IMR-90 (cell line): ENCODE measurements at places on chromosomes 3 and 15.

DNA sequence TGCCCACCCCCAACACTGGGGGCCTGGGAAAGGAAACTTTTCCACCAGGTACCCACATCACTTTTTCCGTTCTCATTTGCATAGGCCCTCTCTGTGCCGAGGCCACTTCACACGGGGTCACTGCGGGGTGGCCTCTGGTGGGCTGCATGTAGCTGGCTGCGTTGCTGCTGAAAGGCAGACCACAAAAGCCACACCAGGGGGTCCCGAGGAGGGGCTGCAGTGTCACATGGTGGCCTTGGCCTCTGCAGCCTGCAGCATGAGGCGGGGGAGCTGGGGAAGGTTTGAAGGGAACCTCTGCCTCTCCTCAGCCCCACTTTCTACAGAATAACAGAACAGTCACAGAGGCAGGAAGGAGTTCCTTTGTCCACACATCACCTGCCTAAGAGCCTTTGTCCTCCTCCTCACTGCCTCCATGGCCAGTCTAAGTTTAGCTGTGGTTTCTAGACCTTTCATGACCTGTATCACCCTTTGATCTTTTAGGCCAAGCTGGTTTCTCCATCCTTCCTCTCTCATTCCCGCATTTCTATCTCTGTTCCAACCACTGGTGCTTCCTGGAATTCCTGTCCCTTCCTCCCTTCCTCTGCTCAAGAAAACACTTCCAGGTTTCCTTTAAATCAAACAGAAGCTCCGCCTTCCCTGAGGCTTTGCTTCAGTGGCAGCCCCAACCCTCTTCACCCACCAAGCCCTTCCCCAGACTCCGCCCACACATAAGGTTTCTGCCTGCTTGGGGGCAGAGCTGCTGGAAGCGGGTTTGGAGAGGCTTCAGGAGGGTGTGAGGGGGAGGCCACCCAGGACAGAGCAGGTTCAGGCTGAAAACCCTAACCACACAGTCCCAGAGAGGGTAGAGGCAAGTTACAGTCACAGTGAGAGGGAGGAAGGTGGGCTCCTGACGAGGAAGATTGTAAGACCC lies 150.7 kb upstream of the TLE3 start:
- DNase-seq, result no peak

GRCh38 chr3:46261926-46262594 lies 19.8 kb downstream of the CCR3 start:
- DNase-seq, result peak; percentile 4

GRCh38 chr15:69116391-69116790 lies 44.0 kb upstream of the GLCE start:
- DNase-seq, result no peak

- DNase-seq, result peak; percentile 13
These were observed 235.1 kb downstream of the CD47 start for GRCh38 chr3:107855710-107856109.

DNA sequence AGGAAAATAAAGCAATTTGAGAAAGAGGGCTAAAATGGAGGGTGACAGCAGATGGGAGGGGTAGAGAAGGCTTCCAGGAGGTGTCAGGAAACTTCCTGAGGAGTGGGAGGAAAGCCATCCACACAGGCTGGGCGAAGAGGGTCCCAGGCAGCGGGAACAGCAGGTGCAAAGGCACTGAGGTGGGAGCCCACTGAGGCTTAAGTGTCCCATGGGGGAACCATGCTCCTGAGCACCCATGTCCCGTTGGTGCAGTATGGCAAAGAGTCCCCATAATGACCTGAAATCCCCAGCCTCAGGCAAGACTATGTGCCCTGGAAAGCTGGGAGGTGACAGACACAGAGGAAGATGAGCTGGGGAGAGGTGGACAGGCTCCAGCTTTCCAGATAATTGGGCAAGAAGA lies 30.0 kb downstream of the CFAP100 start:
- no peak for DNase-seq

GRCh38 chr3:67377299-67377698 lies 277.1 kb downstream of the SUCLG2 start:
- DNase-seq, result no peak

GRCh38 chr15:90336705-90337141 lies 15.4 kb upstream of the ZNF774 start:
- peak; percentile 85 for DNase-seq

DNA sequence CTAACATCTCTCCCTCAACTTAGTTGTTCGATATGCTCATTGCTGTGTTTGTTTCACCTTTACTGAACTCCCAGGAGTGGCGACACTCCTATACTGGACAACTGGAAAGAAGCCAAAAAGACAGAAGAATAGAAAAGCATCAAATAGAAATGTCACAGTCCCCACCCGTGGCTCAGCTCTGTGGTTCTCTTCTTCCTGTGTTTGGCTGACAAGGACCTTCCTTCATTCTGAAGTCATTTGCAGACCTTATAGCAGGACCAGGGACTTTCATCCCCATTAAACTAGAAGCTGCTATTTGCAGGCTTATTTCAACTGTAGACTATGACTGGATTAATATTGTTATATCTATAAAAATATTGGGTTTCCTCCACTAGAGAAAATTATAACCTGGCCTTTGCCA lies 125.9 kb downstream of the NECTIN3 start:
- DNase-seq, result no peak

- peak; percentile 26 for DNase-seq
These were observed 406.0 kb downstream of the ZBTB20 start for GRCh38 chr3:114741066-114741465.

GRCh38 chr3:23859012-23859743 lies 53.4 kb downstream of the UBE2E1 start:
- DNase-seq, result peak; percentile 39

GRCh38 chr3:126464494-126464893 lies 11.2 kb downstream of the ZXDC start:
- DNase-seq, result no peak

DNA sequence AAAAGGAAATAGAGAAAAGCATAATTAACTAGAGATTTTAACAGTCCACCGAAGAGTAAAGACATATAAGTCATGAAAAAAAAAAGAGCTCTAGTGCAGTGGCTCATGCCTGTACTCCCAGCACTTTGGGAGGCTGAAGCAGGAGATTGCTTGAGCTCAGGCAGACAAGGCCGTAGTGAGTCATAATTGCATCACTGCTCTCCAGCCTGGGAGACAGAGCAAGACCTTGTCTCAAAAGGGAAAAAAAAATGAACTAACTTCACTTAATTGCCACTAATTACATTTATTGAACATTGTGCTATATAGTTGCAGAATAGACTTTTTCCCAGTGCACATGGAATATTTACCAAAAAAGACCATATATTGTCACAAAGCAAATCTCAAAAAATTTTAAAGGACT lies 221.8 kb downstream of the CBLB start:
- peak; percentile 96 for DNase-seq

DNA sequence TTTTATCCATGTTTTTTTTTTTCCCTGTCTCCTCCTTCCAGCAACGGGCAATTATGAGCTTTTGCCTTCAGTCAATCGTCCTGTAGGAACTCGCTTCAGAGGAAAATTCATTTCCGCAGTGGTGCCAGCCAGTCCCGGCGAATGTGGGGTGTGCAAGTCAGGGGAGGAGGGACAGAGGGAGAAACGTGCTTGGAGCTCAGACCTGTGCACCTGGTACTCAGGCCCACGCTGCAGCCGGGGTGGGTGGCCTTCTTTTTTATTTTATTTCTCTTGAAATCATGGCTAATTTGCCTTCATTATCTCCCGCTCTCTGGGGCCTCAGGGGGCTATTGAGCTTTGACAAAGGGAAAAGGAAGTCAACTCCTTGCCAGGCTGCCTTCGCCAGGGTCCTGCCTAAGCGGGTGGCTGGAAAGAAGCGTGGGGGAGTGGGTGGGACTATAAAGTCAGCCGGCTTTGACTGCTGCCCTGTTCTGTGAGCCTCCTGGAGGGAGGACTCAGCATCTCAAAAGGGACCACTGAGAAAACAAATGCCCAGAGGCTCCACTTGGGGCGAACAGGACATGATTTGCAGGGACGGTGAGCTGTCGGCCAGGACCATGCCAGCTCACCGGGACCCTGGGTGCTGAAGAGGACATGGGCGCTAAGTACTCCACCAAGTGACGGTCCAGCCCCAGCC lies 5.5 kb downstream of the GRIP2 start:
- DNase-seq, result no peak

DNA sequence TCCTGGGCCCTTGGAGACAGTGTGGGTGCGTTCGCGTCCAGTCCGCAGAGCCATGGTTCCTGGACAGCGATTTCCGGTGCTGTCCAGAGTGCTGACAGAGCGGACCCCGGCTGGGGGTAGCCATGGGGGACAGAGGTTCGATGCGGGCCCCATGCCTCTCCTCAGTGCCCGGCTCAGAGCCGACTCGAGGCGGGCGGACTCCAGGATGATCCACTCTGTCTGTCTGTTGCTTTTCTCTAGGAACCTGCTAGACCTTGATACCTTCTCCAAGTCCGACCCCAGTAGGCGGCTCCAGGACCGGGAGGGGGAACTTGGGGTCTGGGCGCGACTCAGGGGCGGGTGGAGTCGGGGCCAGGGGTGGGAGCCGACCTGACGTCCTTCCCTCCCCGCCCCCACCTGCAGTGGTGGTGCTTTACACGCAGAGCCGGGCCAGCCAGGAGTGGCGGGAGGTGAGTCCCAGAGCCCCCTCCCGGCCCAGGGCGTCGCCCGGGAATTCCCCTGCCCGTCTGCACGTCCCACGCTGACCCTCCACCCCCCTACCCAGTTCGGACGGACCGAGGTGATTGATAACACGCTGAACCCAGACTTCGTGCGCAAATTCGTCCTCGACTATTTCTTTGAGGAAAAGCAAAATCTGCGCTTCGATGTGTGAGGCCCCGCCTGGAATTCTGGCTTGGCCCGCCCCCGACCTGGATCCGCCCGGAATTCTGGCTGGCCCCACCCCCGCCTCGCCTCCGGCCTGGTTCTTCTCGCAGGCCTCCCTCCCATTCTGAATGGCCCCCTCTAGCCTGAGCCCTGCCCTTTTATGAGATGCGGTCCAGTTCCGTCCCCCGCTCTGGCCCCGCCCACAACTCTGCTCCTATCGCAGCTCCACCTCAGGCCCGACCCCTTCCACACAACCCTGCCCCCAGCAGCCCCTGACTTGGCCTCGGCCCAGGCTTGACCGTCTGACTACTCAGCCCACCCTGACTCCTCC lies 1.0 kb downstream of the CPNE9 start:
- DNase-seq, result peak; percentile 15

- no peak for DNase-seq
These were observed 225.1 kb upstream of the NDN start for GRCh38 chr15:23912191-23912590.

- DNase-seq, result peak; percentile 25
These were observed 210.8 kb downstream of the STT3B start for GRCh38 chr3:31743331-31744089.

DNA sequence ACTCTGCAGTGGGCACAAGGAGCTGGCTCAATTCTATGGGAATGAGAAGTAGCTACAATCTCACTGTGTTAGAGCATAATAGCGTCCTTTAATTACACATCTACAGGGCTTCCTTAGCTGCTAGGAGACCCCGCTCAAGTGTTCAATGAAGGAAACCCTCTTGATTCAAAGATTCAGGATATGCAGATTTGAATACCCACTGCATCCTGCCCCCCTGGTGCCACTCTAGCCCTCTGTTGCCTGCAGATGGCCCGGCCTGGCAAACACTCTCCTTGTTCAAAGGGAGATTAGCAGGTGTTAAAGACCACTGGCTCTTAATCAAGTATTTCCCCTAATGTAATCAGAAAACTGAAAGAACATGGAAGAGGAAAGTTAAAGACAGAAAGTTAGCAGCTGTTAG lies 356.6 kb downstream of the VGLL3 start:
- no peak for DNase-seq

GRCh38 chr3:58563386-58564035 lies 13.7 kb downstream of the FAM107A start:
- DNase-seq, result no peak

DNA sequence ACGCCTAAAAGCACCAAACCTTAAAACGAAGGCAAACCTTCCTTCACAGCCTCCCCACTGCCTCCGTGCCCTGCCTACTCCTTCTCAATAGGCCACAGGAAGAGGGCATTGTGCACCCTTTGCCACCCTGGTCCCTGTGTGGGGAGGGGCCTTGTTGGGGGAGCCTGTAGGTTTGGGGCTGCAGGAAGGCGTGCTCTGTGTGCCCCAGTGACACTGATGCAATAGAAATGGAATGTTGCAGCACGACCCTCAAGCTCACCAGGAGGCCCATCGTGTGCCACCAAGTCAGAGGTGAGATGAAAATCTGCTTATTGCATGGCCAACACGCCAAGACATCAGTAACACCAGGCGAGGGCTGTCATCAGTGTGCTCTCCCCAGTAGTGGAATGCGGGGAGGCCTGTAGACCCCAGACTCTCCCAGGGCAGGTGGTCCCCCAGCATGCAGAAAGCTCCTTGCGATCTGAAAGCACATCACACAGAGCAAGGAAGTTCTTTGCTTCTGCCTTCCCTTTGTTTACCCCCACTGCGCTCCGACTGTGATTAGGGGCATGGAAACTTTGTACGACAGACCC lies 86.2 kb downstream of the ASB7 start:
- no peak for DNase-seq

DNA sequence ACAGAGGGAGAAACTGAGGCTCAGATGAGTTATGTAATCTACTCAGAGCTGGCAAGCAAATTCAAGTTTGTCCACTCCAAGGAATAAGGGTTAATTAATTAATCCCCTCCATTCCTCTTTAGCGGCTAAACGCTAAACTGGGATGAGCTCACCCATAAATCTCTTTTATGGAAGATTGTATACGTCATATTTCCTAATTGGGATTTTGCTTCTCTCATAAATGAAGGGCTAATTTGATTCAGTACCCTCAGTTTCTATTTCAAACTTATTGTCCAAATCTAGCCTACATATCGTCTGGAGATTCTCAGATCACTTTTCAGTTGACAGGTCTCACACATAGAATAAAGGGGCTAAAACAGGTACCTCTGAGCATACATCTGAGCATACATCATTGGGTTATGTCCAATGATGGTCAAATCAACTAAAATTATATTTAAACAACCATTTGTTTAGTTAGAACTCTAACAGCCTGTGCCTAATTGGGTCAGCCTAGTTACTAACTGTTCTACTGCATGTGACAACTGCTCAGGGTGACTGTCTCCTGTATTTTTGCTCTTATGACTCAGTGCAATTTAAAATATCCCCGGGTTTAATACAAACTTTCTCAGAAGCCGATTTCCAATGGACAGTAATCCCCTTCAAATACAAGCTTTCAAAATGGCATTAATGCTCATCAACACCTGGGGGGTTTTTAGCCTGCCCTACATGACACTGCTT lies 57.6 kb upstream of the PLXND1 start:
- no peak for DNase-seq
